ENCODE measurements at places on chromosomes 7 and 10. TPM values are rescaled to one million over a fixed set of nuclear protein-coding genes. Genes with fewer than 3 reads are reported as not detected.

The PTN gene
- 48.4 TPM for total RNA-seq

The TSPAN12 gene
- 9.6 TPM for total RNA-seq

The CLRN3 gene
- total RNA-seq = not detected

The OIT3 gene
- not detected for total RNA-seq

The GIMAP4 gene
- total RNA-seq = 25.3 TPM

The LOXL4 gene
- 5.2 TPM for total RNA-seq

The PRPF18 gene
- 25.8 TPM for total RNA-seq

The ZNF425 gene
- 2.9 TPM for total RNA-seq

The HYAL4 gene
- 0.49 TPM for total RNA-seq

The SLC16A12 gene
- total RNA-seq = 3.7 TPM

The GJD4 gene
- total RNA-seq = not detected

The AASS gene
- 34.4 TPM for total RNA-seq

The IGF2BP3 gene
- total RNA-seq = 11.8 TPM

The SAMD9L gene
- total RNA-seq = 8.6 TPM

The CDK13 gene
- 87.4 TPM for total RNA-seq

The AGR2 gene
- not detected for total RNA-seq

The STEAP2 gene
- 32.2 TPM for total RNA-seq

The OR2A7 gene
- 7.4 TPM for total RNA-seq

The ANKRD61 gene
- total RNA-seq = not detected

The DRGX gene
- not detected for total RNA-seq

The TAS2R4 gene
- 1.5 TPM for total RNA-seq

The SMNDC1 gene
- 12.3 TPM for total RNA-seq

The STOX1 gene
- total RNA-seq = 2.5 TPM

The CTTNBP2 gene
- 25.0 TPM for total RNA-seq

The ZP3 gene
- 2.7 TPM for total RNA-seq

The VIPR2 gene
- 11.3 TPM for total RNA-seq

The ZDHHC6 gene
- 18.7 TPM for total RNA-seq

The GIMAP6 gene
- total RNA-seq = 21.4 TPM

The WNT8B gene
- not detected for total RNA-seq

The OR2A1 gene
- 0.25 TPM for total RNA-seq

The GDF2 gene
- not detected for total RNA-seq

The LRGUK gene
- total RNA-seq = 2.9 TPM

The NRP1 gene
- 52.5 TPM for total RNA-seq

The ACSM6 gene
- total RNA-seq = not detected

The COL1A2 gene
- total RNA-seq = 199 TPM

The TDRD1 gene
- not detected for total RNA-seq

The TPK1 gene
- total RNA-seq = 1.7 TPM

The HHEX gene
- 6.1 TPM for total RNA-seq

The TLX1 gene
- total RNA-seq = not detected

The FEZF1 gene
- not detected for total RNA-seq

The KBTBD2 gene
- 30.0 TPM for total RNA-seq

The SPDYE2 gene
- not detected for total RNA-seq

The SPDYE9 gene
- total RNA-seq = not detected

The TMEM140 gene
- total RNA-seq = 20.4 TPM

The PNLIPRP1 gene
- not detected for total RNA-seq

The NODAL gene
- not detected for total RNA-seq

The GIMAP5 gene
- total RNA-seq = 24.1 TPM

The FBXL13 gene
- 0.98 TPM for total RNA-seq

Measured in vagina (tissue), 2 donors.